ENCODE measurements at places on chromosomes 16 and 17.

DNA sequence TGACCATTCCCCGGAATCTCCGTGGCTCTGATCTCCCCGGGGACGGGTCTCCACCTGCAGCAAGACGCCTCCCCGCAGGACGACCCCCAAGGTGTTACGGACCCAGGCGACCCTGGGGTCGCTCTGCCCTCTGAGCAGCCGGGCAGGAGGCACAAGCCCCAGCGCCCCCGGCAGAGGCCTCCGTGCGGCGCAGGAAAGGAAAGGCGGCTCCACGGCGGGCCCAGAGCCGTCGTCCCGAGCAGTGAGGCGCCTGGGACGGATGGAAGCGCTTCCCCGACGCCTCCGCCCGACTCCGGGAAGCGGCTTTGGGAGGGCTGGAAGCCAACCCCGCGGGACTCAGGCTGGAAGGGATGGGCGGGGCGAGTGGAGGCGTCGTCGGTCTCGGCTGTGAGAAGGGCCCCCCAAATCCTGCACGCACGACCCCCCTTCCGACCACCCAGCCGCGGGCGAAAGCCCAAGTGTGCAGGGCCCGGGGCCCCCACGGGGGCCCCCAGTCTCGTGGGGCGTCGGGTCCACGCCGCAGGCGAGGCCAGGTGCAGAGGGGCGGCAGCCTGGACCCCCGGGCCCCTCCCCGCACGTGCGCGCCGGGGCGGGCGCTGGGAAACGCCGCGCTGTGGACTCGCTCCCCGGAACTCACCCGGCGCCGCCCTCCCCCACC is 32.7 kb upstream of the RPH3AL start:
- H3K4me3 ChIP-seq: peak overlapping the region; percentile 63
- peaks cover 7% of the 10 kb centered on the region for H3K27me3 ChIP-seq
- peaks cover 7% of the 10 kb centered on the region for H3K4me1 ChIP-seq
- no peak overlapping the region for H3K27ac ChIP-seq
- H3K36me3 ChIP-seq: peaks cover 2% of the 10 kb centered on the region

- no peaks in the 10 kb centered on the region for H3K36me3 ChIP-seq
- no peak overlapping the region for H3K4me3 ChIP-seq
- DNase-seq: no peak
- no peaks in the 10 kb centered on the region for H3K27me3 ChIP-seq
Measured at GRCh38 chr16:8005096-8005860, 585.0 kb downstream of the TMEM114 start.

- peaks cover 6% of the 10 kb centered on the region for H3K27me3 ChIP-seq
- no peak for DNase-seq
- H3K4me3 ChIP-seq: no peak overlapping the region
- H3K4me1 ChIP-seq: peaks cover 20% of the 10 kb centered on the region
- H3K27ac ChIP-seq: no peak overlapping the region
Measured at GRCh38 chr17:72034000-72034399, 86.8 kb upstream of the SOX9 start.

- no peak overlapping the region for H3K27ac ChIP-seq
- no peaks in the 10 kb centered on the region for H3K36me3 ChIP-seq
- no peak overlapping the region for H3K4me3 ChIP-seq
Measured at GRCh38 chr16:57944970-57945739, 25.8 kb downstream of the CNGB1 start.

- H3K27ac ChIP-seq: no peak overlapping the region
- H3K27me3 ChIP-seq: peaks cover 16% of the 10 kb centered on the region
- peaks cover 8% of the 10 kb centered on the region for H3K4me1 ChIP-seq
- no peaks in the 10 kb centered on the region for H3K36me3 ChIP-seq
- DNase-seq: peak; percentile 41
Measured at GRCh38 chr16:26665166-26665939, 401.4 kb upstream of the C16orf82 start.

- H3K4me3 ChIP-seq: no peak overlapping the region
- no peaks in the 10 kb centered on the region for H3K4me1 ChIP-seq
- no peaks in the 10 kb centered on the region for H3K36me3 ChIP-seq
- no peaks in the 10 kb centered on the region for H3K27me3 ChIP-seq
- no peak for DNase-seq
Measured at GRCh38 chr16:4053301-4053845, 62.9 kb downstream of the ADCY9 start.

- DNase-seq: no peak
- H3K27me3 ChIP-seq: no peaks in the 10 kb centered on the region
- no peak overlapping the region for H3K4me3 ChIP-seq
- H3K4me1 ChIP-seq: peaks cover 66% of the 10 kb centered on the region
- H3K36me3 ChIP-seq: peaks cover 50% of the 10 kb centered on the region
- H3K27ac ChIP-seq: no peak overlapping the region
Measured at GRCh38 chr16:11736903-11737302, 5.8 kb downstream of the TXNDC11 start.

- peaks cover 3% of the 10 kb centered on the region for H3K36me3 ChIP-seq
- DNase-seq: peak; percentile 65
- peaks cover 30% of the 10 kb centered on the region for H3K27me3 ChIP-seq
- peaks cover 11% of the 10 kb centered on the region for H3K4me1 ChIP-seq
- no peak overlapping the region for H3K27ac ChIP-seq
Measured at GRCh38 chr16:66924527-66925321, 611 bp downstream of the RRAD start.

DNA sequence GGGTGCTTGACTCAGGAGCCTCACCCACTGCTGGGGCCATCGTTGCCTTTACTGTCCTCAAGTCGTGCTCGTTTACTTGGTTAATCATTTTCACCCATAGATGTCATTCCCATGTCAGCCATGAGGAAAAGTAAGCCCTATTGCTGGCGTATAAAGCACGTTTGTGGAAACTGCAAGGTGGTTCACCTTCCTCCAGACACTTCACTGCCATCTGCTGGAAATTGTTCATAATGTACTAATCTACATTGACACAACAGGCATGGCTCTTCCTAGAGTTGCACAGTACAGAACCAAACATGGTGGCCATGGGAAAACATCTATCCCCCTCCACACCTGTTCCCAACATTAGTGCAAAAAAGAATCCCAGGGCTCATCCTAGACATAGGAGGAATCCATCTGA is 116.6 kb downstream of the ZNF18 start:
- no peaks in the 10 kb centered on the region for H3K4me1 ChIP-seq
- DNase-seq: no peak
- H3K36me3 ChIP-seq: no peaks in the 10 kb centered on the region
- H3K27ac ChIP-seq: no peak overlapping the region

DNA sequence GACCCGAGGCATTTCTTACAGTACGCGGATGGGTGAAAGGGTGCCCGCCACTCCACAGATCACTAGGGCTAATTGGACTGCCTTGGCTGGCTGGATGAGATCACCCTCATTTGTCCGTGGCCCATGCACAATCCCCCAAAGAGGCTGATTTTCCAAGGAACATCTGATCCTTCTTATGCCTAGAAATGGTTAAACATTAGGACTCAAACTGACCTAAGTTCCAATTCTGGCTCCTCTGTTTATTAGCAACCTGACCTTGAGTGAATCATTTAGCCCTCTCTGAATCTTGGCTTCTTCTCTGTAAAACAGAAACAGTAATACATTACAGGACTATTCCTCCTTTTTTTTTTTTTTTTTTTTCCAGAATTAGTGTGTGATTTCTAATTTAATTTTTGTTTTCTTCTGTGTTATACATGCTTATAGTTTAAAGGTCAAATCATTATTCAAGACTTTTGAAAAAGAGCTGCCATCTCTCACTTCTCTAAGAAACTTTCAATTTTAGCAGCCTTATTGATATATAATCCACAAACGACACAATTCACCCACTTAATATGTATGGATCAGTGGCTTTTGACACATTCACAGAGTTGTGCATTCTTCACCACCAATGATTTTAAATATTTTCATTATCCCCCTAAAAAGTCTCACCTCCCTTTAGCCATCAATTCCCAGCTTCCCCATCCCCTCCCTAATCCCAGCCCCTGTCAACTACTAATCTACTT is 45.4 kb upstream of the TMEM132E start:
- no peaks in the 10 kb centered on the region for H3K4me1 ChIP-seq
- DNase-seq: no peak
- H3K27me3 ChIP-seq: peaks cover 44% of the 10 kb centered on the region
- no peak overlapping the region for H3K27ac ChIP-seq
- no peak overlapping the region for H3K4me3 ChIP-seq

GRCh38 chr17:75263055-75263454 is 1.4 kb downstream of the MRPS7 start:
- H3K27ac ChIP-seq: peak overlapping the region; percentile 33
- H3K4me3 ChIP-seq: peak overlapping the region; percentile 93
- peaks cover 40% of the 10 kb centered on the region for H3K4me1 ChIP-seq
- no peaks in the 10 kb centered on the region for H3K27me3 ChIP-seq
- H3K36me3 ChIP-seq: peaks cover 23% of the 10 kb centered on the region
- no peak for DNase-seq

GRCh38 chr16:87854053-87854906 is 15.0 kb downstream of the SLC7A5 start:
- peaks cover 66% of the 10 kb centered on the region for H3K4me1 ChIP-seq
- DNase-seq: peak; percentile 42
- peaks cover 74% of the 10 kb centered on the region for H3K36me3 ChIP-seq
- peak overlapping the region; percentile 90 for H3K27ac ChIP-seq

GRCh38 chr16:83085660-83086059 is 458.9 kb downstream of the CDH13 start:
- H3K27ac ChIP-seq: no peak overlapping the region
- no peaks in the 10 kb centered on the region for H3K4me1 ChIP-seq
- no peaks in the 10 kb centered on the region for H3K27me3 ChIP-seq
- H3K36me3 ChIP-seq: no peaks in the 10 kb centered on the region
- DNase-seq: no peak

- peaks cover 49% of the 10 kb centered on the region for H3K4me1 ChIP-seq
- peak overlapping the region; percentile 94 for H3K4me3 ChIP-seq
- H3K27ac ChIP-seq: no peak overlapping the region
- H3K27me3 ChIP-seq: no peaks in the 10 kb centered on the region
- H3K36me3 ChIP-seq: peaks cover 3% of the 10 kb centered on the region
Measured at GRCh38 chr16:70437017-70437581, 1.8 kb downstream of the ST3GAL2 start.
